ENCODE measurements at places on chromosomes 2 and 18.

DNA sequence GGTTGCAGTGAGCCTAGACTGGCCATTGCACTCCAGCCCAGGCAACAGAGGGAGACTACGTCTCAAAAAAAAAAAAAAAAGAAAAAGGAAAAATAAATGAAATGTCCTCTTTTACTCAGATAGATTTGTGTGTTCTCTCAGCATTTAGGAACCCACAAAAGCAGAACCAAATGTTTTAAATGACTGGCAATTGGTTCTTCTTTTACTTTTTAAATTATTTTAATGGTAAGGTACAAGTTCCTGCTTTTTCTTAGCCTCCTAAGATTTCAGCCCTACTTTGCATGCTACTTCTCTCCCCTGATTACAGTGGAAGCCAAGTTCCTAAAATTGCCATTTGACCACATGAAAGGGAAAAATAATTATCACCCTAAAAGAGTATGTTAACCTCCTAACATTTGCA is 23.5 kb downstream of the SRSF7 start:
- DNase-seq = no peak

GRCh38 chr2:16745466-16745865 is 79.8 kb upstream of the CYRIA start:
- no peak for DNase-seq

DNA sequence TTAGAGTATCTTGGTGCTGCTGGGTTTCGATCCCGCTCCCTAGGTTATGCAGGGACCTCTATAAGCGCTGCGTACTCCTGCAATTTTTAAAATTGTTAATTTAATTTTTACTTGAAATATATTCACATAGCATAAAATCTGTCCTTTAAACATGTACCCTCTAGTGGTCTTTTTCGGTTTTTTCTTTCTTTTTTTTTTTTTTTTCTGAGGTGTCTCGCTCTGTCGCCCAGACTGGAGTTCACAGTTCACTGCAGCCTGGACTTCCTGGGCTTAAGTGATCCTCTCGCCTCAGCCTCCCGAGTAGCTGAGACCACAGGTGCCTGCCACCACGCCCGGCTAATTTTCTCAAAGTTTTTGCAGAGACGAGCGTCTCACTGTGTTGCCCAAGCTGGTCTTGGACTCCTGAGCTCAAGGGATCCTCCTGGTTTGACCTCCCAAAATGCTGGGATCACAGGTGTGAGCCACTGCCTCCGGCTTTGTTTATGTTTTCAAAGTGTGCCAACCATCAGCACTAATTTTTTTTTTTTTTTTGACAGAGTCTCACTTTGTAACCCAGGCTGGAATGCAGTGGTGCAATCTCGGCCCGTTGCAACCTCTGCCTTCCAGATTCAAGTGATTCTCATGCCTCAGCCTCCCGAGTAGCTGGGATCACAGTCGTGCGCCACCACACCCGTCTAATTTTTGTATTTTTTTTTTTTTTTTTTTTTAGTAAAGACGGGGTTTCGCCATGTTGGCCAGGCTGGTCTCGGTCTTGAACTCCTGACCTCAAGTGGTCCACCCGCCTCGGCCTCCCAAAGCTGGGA is 585 bp upstream of the MOB1A start:
- no peak for DNase-seq

GRCh38 chr2:30072250-30072842 is 74.5 kb upstream of the YPEL5 start:
- peak; percentile 66 for DNase-seq

DNA sequence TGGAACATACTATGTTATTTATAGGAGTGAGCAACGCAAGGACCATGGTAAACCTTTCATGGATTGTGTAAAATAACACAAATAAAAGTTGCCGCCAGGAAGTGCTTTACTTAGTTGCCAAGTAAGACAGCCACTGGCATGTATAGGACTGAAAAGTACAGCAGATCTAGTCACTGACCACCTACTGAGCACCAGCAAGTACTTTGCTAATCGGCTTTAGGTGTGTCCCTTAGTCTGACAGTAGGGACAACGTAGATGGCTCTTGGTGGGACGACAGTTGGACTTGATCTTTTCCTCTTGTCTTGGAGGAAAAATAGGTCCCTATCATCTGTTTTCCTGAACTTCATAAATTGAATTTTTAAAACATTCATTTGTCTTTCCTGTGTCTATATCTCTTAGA is 13.6 kb upstream of the CXXC1 start:
- no peak for DNase-seq

GRCh38 chr2:157470321-157470720 is 26.4 kb upstream of the CYTIP start:
- DNase-seq = no peak

GRCh38 chr2:26847307-26847654 is 651 bp upstream of the DPYSL5 start:
- DNase-seq = no peak

GRCh38 chr2:101295895-101296294 is 12.6 kb downstream of the RNF149 start:
- DNase-seq = peak; percentile 76

All from HFFc6 (cell line).